ENCODE measurements at places on chromosomes 2 and 18. TPM values are rescaled to one million over a fixed set of nuclear protein-coding genes. Genes with fewer than 3 reads are reported as not detected.
A peak's percentile ranks its signal among the peaks of the same experiment; 100 is the strongest.

Gene LCT
- total RNA-seq: not detected

Gene OSBPL6
- total RNA-seq: 11.4 TPM

Gene ZNF519
- total RNA-seq: 46.1 TPM

Gene TM4SF20
- total RNA-seq: not detected

DNA sequence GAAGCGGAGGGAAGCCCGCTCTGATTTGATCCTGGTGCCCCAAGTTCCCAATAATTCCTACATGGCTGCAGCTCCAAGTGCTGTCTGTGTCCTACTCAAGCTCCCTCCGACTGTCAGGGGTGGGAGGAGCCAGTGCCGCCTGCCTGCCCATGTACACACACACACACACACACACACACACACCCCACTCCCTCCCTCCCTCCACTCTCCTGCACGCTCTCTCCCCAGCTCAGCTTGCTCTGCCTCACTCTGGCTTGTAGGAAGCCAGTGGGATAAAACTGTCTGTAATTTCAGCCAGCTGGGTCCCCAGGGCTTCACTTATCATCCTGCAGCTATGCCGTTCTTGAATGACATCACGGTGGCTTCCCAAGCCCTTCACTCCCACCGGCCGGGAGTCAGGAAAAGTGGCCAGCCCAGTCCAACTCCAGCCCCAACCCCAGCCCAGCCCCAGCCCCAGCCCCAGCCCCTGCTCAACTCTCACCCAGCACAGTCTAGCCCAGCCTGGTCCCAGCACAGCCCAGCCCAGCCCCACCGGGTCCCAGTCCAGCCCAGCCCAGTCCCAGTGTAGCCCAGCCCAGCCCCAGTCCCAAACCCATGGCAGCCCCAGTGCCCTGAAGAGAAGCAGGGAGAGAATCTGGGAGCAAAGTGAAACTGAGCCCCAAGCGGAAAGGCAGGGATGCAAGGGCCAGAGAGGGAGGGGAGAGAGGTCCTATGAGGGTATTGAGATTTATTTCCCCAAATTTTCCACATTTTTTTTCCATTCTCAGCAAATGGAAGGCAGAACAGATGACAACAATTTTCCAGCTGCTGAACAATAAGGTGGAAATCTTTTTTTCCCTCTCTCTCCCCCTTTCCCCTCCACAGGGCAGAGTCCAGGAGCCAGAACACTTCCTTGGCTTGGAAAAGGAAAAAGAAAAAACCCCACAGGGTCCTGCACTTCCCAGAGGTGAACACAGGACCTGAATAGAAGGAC lies 144.0 kb downstream of the TNS1 start:
- DNase-seq: peak; percentile 66

GRCh38 chr2:122481717-122482116 lies 726.3 kb downstream of the TSN start:
- DNase-seq: no peak
